ENCODE measurements at places on chromosomes 11 and 22.

GRCh38 chr11:35598254-35599125 lies 19.8 kb upstream of the FJX1 start:
- DNase-seq: no peak

DNA sequence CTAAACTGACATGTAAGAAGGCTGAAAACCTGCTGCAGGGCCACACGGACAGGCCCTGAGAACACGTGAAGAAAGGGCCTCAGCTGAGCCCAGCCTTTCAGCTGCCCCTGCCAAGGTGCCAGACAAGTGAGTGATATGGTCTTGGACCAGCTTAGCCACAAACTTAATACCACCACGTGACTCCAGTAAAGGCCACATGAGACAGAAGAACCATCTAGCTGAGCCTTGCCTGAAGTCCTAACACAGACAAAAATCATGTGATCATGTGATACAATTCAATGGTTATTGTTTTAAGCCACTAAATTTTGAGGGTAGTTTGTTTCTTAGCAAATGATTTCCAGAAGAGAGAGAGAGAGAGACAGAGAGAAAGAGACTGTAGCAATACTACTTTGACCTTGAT lies 66.9 kb upstream of the ARHGAP20 start:
- DNase-seq: no peak

DNA sequence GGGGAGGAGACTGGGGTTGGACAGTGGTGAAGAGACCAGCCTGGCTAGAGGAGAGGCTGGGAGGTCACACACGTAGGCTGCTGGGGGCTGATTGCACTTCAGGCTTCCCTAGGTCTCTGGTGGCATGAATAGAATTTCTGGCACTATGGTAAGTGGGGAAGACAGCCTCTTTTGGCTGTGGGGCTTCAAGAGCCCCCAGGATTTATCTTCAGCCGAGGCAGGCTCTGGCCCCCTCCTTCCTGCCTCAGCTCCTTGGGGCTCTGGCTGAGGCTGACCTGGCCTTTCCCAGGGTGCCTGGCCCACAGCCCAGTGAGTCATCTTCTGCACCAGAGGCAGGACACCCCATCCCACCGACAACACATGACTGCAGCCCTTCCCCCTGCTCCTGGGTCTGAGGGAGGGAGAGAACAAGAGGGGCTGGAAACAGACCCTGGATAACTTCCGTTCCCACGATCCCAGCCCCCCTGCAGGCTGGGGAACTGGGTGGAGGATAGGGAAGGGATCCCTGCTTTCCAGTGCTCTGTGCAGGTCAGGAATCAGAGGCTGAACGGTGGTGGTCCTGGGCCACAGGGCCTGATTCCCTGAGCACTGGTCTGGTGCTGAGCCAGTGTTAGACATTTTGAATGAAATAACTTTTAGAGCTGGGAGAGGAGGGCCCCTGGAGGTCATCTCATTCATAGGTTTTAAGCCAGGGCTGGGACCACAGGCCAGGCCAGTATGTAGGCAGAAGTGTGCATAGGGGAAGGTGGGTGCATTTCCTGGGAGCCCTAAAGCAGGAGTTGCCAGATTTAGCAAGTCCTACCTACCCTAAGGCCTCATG lies 26.5 kb downstream of the ARHGEF17 start:
- no peak for DNase-seq

GRCh38 chr11:76649851-76650372 lies 20.6 kb downstream of the LRRC32 start:
- DNase-seq: no peak

GRCh38 chr22:45918459-45919370 lies 58.2 kb downstream of the WNT7B start:
- DNase-seq: peak; percentile 47

DNA sequence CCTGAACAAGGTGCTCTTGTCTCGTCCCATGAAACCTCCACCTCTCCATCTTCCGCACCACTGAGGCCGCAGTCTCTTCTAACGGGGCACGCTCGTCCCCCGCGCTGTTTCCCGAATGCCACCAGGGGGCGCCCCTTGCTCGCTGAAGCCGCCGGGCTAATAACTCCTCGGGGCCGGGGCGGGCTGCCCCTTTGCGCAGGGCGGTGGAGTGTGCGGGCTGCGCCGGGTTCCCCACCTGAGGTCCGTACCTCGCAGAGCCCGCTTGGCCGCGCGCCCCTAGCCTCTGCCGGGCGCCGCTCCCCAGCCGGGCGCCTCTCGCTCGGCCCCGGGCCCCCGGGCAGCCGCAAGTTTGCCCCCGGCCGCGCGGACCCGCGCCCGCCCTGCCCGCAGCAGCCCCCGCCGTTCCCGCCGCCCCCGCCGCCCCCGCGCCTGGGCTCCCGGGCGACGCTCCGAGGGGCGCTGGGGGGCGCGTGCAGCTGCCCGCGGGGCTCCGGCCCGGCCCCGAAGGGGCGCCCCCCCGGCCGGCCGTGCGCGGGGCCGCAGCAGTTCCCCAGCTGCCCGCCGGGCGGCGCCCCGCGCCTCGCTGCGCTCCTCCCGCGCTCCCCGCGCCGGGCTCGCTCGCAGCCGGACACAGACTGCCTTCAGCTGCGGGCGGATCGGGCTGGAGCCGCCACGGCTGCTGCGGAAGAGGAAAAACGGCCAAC lies at the start of gene GRIK4:
GRIK4 (plus strand) TSS at position 633 of the 704 bp plus-strand sequence. CDS start 148,571 bp downstream, outside the sequence.
- DNase-seq: peak; percentile 70

- no peak for DNase-seq
These were observed 8.7 kb downstream of the OR51B4 start for GRCh38 chr11:5293028-5293427.

DNA sequence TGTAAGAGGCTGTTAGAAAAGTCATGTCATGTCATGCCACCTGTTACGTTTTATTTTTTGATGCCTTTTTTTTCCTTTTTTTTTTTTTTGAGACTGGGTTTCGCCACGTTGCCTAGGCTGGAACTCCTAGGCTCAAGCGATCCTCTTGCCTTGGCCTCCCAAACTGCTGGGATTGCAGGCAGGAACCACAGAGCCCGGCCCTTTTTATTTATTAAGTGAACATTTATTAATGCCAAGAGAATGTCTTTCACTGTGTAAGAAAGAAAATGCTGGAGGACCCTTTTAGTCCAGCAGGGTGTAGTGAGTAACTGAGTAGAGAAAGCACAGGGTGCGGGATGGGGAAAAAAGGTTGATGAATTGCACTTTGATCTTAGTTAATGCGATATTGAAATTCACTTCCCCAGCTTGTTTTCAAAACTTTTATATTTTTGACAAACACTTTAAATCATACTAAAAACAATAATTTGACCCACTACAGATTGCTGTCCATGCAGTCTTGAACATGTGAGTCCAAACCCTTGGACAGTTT lies 2.3 kb upstream of the XBP1 start:
- no peak for DNase-seq

DNA sequence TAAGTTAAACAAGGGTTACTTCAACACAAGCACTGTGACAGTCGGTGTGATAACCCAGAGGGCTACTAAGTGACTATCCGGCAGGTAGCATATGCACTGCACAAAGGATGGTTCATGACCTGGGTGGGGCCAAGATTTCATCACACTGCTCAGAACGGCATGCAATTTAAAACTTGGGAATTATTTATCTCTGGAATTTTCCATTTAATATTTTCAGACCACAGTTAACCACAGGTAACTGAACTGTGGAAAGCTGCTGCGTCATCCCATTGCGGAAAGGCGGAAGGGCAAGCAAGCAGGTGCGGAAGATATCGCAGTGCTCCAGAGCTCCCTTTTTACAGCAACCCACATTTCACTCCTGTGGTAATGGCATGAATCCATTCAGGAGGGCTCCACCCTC lies 540.8 kb downstream of the INSC start:
- no peak for DNase-seq

- DNase-seq: no peak
These were observed 101.6 kb downstream of the CSNK2A3 start for GRCh38 chr11:11251394-11251970.

DNA sequence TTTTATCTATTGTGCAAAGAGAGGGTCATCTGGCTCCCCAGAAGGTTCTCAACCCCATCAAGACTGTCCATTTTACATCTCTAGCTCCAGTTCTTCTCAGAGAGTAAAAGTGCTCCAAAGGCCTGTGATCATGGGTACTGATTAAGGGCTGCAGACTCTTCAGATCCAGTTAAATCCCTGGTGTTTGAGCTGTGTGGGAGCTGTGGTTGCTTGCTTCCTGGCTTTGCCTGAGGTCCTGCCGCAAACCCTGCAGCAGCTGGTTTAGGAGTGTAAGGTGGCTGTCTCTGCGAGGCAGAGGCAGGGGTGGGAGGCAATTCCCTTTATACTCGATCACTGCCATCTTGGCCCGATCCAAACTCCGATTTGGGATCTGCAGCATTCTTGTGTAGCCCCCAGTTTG lies 1.2 kb downstream of the MRPL17 start:
- peak; percentile 21 for DNase-seq

GRCh38 chr11:60912223-60912850 lies 1.6 kb upstream of the TMEM109 start:
- no peak for DNase-seq

DNA sequence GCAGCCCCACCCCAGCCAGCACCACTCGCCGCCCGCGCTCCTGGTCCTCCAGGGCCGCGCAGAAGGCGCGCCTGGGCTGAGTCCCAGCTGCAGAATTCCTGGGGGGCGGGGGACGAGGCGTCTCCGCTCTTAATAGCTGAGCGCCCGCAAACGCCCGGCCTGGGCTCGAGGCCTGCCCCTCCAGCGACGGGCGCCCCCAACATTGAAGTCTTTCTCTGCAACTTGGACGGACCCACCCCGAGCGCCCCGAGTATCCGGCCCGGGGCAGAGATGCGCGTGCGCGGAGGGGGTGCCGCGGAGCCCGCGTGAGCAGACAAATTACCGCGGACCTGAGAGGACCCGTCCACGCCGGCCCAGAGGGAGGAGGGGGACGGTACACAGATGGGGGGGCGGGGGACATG lies 6.7 kb upstream of the SYT7 start:
- DNase-seq: no peak

GRCh38 chr11:83033371-83033770 lies 38.3 kb downstream of the RAB30 start:
- DNase-seq: no peak

- DNase-seq: no peak
These were observed 610.5 kb downstream of the BUD13 start for GRCh38 chr11:116162086-116162885.

DNA sequence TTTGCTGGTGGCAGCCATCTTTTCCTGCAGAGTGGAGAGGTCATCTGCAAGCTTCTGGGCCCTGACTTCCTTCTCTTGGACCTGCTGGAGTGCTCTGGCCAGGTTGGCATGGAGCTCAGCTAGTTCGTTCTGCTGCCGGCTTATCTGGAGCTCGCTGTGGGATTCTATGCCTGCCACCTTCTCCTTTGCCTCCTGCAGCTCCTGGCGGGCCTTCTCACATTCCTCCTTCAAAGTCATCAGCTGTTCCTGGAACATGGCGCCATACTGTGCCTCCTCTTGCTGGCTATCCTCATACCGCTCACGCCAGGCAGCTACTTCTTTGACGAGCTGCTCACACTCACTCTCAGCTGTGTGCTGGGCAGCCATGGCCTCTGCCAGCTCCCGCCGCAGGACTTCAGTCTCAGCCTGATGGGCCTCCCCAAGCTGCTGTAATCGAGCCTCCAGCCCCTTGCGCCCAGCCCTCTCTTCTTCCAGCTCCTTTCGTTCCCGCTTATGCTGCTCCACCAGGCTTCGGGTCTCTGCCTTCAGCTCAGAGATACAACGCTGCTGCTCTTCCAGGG lies 16.1 kb downstream of the IL18BP start:
- no peak for DNase-seq

DNA sequence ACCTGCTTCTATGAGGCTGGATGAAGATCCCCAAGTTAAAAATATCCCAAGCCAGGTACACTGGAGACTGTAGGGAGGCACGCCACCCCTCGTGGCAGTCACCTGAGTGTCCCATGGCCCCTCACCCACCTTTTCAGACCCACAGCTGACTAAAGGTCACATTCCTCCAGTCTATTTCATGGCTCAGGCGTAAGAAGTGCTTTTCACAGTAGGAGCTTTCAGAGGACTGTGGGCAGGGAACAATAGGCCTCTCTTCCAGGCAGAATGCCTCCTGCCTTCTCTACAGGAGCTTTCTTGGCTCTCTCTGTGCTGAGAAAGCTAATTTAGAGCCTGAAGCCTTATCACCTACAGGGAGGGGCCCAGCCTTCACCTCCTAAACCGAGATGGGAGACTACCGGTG lies 73.8 kb downstream of the C11orf58 start:
- DNase-seq: no peak

DNA sequence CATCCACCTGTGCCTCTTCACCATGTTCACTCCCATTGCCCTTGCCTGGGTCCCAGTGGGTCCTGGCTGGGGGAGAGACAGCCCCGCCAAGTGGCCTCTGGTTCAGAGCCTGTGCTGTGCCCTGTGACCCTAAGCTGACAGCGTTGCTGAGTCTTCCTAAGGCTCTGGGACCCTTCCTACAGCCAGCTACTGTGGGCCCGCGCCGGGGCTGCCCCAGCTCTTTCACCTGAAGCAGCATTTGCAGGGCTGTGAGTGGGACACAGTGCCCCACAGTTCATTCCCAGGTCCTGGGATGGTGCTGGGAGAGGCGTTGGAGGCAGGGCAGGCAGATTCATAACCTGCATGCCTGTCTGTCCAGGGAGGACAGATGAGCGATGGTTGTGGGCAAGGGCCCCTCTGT lies 10.7 kb downstream of the TPCN2 start:
- DNase-seq: no peak

- DNase-seq: no peak
These were observed 389.1 kb downstream of the NXPE2 start for GRCh38 chr11:115067471-115067870.

GRCh38 chr11:112540261-112540660 lies 279.6 kb upstream of the PLET1 start:
- no peak for DNase-seq

GRCh38 chr22:48618326-48618725 lies 1209.3 kb downstream of the BRD1 start:
- no peak for DNase-seq

GRCh38 chr11:93887111-93887510 lies 36.7 kb upstream of the VSTM5 start:
- no peak for DNase-seq

GRCh38 chr11:114061681-114062049 lies 2.2 kb downstream of the ZBTB16 start:
- no peak for DNase-seq

DNA sequence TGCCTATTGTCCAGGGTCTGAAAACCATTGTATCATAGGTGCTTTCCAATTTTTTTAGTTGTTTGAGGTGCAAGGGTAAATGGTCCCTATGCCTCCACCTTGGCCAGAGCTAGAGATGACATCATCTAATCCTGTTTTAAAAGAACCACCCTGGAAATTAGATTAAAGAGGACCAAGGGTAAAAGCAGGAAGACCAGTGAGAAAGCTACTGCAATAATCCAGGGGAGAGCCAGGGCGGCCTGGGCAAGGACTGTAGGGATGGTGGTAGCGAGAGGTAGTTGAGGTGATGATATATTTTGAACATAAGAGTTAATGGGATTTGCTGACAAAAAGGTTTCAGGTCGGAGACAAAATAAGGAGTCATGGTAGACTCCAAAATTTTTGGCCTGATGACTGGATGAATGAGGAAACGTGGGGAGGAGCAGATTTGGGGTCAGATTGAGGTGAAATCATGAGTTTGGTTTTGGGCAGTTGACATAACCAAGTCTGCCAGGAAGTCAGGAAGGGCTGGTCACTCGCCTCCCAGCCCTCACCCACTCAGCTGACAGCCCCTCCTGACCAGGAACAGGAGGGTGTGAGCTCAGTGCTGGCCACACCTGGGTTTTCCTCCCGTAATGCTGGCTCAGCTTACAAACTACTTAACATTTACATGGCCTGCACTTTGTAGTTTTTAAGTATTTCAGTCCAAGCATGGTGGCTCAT lies 23.0 kb downstream of the SCN4B start:
- no peak for DNase-seq

GRCh38 chr11:73204711-73205121 lies 13.4 kb upstream of the P2RY2 start:
- DNase-seq: peak; percentile 97

Measured in HL-60 (cell line).